Left lung (tissue), 14 donors: ENCODE measurements at places on chromosomes 3 and 15.

DNA sequence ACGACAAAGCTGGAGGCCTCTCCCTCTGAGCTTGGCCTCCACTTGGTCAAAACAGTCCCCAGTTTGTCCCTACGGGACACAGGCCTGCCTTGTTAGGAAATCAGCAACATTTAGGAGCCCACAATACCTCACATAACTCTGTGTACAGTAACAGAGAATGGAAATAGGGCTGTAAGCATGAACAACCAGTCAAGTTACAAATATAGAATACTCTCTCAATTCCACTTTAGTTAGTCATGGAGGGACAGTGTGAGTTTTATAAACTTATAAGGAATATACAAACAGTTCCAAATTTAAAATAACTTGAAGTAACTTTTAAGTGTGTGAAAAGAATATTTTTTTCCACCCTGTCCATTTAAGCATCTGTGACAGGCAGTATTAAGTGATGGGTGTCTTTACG is 129.4 kb downstream of the PGPEP1L start:
- no peak for DNase-seq

GRCh38 chr3:10577486-10577885 is 72.1 kb upstream of the ATP2B2 start:
- DNase-seq = no peak

DNA sequence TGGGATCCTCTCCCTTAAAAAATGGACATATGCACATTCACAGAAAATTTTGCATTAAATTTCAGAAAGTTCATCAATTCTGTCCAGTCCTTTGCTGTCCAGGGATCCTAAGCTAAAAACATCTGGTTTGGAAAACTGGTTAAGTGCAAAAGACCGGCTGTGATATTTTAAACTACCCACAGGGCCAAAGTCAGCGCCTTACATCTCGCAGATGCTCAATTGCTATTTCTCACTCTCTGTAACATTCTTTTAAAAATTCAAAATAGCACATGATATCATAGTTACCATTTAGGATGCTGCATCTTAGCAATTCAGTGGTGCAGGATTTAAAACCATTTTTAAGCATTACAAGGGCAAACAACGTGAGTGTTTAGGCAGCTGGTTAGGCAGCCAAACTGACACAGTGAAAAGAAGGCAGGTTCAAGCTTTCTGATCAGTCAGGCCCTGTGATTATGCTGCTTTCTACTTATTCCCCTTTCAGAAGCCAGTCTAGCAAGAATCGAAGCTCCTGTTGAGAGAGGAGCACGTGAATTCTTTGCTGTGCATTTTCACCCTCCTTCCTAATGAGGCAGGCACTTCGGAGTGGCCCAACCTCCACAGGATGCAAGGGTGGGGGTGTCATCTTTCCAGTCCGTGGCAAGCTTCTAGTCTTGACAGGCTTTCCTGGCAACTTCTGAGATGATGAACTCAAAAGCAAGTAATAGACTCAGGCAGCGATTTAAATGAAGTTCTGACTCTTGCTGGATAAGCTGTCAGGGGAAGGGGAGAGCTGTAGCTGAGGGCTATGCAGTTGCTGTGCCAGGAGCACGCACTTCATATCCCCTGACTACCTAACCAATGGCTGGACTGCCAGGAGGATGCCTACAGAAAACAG is 8.8 kb downstream of the PRICKLE2 start:
- no peak for DNase-seq

DNA sequence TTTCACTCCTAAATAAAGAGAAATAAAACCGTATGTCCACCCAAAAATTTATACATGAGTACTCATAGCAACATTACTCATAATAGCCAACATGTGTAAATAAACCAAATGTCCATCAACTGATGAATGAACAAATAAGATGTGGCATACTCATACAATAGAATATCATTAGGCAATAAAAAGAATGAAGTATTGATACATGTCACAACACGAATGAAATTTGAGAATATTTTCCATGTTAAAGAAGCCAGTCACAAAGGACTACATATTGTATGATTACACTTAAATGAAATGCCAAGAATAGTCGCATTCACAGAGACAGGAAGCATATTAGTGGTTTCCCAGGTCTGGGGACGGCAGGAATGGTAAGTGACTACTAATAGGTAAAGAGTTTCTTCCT is 869.2 kb downstream of the IGSF11 start:
- DNase-seq = no peak

GRCh38 chr15:95563634-95564033 is 766.9 kb upstream of the NR2F2 start:
- DNase-seq = no peak

- DNase-seq = no peak
These were observed 135.9 kb upstream of the TGFBR2 start for GRCh38 chr3:30470496-30470895.

GRCh38 chr3:170522201-170522600 is 63.7 kb downstream of the SLC7A14 start:
- no peak for DNase-seq

- peak; percentile 37 for DNase-seq
These were observed 110.5 kb upstream of the ADAMTS9 start for GRCh38 chr3:64798316-64798715.

GRCh38 chr15:51619331-51620035 is 3.1 kb downstream of the DMXL2 start:
- no peak for DNase-seq

- no peak for DNase-seq
These were observed 1257.1 kb downstream of the NSUN3 start for GRCh38 chr3:95319921-95320494.

DNA sequence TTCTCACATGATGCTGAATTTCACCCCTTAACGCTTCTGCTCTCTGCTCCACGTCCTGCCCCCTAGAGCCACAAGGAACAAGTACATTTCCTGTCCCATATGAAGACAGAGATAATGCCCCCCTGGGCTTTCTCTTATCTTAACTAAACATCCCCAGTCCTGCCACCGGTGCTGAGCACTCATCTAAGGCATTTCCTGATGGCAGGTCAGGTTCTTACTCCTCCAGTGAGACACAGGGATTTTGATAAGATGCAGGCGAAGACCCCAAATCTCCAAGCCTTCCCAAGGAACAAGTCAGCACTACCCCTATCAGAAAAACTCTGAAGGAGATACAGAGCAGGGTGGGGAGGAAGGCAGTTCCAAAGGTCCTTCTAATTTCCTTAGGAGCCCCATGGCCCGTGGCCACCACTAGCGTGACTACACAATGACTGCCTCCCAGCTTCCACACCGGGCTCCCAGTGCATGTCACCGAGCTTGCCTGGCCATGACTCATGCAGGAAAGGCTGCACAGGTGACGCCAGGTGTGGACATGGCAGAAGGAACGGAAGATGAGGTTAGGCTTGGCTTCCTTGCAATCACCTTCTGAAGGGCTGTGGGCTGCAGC is 152.9 kb downstream of the XXYLT1 start:
- DNase-seq = no peak

DNA sequence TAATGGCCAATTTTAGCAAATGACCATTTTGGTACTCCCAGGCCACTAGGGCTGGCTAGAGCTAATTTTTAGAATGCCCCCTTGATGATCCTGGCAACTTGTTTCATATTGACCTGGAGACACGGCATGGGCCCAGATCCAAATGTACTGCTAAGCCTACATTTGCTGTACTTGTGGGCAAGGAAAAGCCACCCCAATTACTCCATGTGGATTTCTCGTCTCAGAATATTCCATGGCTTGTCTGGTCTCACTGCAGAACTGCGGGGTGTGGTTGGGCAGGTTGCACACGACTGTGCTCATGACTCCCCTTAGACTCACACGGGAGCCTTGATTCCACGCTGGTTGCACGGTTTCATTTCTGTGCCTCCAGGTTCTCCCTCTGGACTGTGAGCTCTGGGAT is 140.9 kb downstream of the RPLP1 start:
- DNase-seq = no peak

DNA sequence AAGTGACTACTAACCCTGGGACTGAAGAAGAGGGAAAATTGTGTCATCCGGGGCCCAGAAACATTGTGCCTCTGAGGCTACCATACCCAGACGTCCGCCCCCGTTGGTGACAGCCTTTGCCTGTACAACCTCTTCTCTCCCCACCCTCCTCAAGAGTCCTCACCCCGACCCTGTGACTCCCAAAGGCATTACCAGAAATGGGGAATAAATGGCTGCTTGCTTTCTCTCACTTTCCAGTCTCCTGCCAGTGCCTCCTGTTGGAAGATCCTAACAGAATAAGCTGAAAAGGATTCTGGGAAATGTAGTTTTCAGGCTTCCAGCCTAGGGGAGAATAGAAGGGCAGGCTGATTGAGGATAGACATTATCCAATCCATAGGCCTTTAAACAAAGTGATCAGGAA is 30.8 kb upstream of the SLC25A36 start:
- no peak for DNase-seq

- DNase-seq = no peak
These were observed 114.2 kb downstream of the NEK11 start for GRCh38 chr3:131140891-131141290.

- no peak for DNase-seq
These were observed 127.6 kb upstream of the ACP3 start for GRCh38 chr3:132189601-132190000.

DNA sequence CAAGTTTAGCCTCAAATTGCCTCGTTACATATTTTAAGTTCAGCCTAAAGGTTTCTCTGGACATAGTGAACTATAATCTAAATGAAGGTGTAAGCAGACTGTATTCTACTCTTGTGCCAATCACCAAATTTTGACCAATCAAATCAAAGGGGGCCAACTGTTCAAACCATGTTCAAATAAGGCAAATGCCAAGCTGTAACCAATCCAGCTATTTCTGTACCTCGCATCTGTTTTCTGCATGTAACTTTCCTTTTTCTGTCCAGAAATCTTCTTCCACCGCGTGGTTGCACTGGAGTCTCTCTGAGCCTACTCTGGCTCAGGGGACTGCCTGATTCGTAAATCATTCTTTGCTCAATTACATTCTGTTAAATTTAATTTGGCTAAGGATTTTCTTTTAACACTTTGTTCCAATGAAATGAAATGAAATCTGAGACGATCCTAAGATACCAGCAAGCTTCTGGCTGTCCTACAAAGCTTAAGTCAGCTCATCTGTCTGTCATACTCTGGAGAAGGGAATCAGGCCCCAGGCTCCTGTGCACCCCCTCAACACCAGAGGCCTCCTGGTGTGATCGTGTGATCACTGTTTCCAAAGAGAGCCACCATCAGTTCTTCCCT is 53.2 kb upstream of the ZNF148 start:
- no peak for DNase-seq

DNA sequence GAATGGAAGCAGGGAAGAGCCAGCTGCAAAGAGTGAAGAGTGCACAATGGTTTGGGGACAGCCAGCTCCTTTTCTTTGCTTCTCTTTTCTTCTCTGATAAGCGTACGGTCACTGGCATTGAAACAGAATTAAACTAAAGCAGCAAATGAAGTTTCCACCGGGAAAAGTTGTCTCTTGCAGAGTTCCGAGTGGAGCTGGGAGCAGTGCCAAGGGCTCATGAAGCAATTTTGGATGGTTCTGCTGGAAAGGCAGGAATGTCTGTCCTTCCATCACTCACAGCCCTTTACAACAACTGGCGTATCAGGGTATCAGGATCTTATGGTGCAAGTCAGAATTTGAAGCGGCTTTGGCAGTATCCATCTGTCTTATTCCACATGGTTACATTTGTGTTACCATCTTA is 1042.9 kb downstream of the NTRK3 start:
- no peak for DNase-seq

GRCh38 chr3:179016979-179017670 is 54.5 kb downstream of the ZMAT3 start:
- no peak for DNase-seq

- DNase-seq = no peak
These were observed 30.1 kb downstream of the IGF1R start for GRCh38 chr15:98678484-98678883.

DNA sequence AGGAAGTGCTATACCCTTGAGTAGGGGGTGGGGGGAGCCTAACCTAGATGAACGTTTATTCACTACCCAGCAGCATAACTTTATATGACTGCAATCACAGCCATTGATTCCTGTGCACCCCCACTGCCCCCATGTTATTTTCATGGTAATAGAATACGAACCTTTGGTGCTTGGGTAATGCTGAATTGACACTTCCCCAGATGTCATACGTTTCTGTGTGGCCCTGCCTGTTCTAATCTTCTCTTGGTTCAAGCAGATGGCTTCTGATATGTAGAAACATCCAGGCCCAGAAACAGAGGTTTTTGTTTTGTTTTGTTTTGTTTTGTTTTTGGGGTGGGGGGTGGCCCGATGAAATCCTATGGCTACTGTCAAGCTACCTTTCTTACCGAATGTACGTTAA is 237.9 kb upstream of the TOPAZ1 start:
- DNase-seq = no peak

GRCh38 chr15:45448066-45448915 is 69.9 kb upstream of the GATM start:
- DNase-seq = peak; percentile 72

GRCh38 chr3:173708191-173708590 is 310.6 kb downstream of the NLGN1 start:
- DNase-seq = no peak

DNA sequence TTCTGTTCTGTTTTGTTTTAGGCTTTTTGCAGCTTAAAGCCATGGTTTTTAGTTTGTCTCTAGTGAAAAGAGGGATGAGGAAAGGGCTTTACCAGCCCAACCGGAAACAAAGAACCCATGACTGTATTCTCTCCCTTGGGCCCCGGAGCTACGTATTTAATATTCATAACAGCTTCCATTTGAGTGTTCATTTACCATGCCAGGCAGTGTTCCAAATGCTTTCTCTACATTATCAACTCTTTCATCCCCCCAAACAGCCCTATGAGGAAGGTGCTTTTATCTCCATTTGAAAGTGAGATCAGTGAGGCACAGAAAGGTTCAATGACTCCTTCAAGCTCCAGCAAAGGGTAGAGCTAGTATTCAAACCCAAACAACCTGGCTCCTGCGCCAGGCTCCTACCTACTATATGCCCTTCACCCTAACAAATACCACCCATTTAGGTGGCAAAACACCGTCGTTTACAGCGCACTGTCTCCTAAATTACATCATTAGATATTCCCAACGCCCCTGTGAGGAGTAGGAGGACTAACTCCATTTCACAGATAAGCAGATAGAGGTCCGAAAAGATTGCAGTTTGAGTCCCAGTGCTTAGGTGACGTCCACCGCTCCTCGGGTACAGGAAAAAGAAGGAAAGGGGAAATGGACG is 27.9 kb downstream of the GTPBP8 start:
- peak; percentile 21 for DNase-seq

- DNase-seq = no peak
These were observed 19.3 kb downstream of the CPOX start for GRCh38 chr3:98574132-98574531.

- no peak for DNase-seq
These were observed 19.9 kb upstream of the C15orf39 start for GRCh38 chr15:75181780-75182179.

GRCh38 chr3:171564748-171565480 is 104.7 kb upstream of the TNIK start:
- DNase-seq = no peak

DNA sequence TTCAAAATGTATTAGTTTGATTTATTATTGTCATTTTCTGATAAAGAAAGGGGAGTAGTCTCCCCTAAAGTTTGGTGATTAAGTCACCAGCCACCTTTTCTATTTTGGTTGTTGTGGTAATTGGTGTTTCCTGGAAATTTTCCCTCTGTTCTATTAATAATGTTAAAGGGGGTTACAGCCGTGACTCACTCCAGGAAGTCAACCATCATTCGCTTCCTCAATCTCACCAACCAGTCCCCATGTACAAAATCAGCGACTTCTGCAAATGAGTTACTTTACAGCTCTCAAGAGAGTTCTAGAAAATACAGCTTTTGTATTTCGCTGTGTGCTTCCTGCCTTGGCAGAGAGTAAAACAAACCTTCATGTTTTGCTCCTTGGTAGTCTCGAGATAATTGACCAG is 285.1 kb downstream of the LPP start:
- DNase-seq = no peak

GRCh38 chr15:66569461-66570137 is 3.8 kb upstream of the LCTL start:
- DNase-seq = no peak

GRCh38 chr3:120469882-120470301 is 19.1 kb upstream of the FSTL1 start:
- DNase-seq = no peak
